ENCODE measurements at places on chromosomes 3 and 15. TPM values are rescaled to one million over a fixed set of nuclear protein-coding genes. Genes with fewer than 3 reads are reported as not detected.

DNA sequence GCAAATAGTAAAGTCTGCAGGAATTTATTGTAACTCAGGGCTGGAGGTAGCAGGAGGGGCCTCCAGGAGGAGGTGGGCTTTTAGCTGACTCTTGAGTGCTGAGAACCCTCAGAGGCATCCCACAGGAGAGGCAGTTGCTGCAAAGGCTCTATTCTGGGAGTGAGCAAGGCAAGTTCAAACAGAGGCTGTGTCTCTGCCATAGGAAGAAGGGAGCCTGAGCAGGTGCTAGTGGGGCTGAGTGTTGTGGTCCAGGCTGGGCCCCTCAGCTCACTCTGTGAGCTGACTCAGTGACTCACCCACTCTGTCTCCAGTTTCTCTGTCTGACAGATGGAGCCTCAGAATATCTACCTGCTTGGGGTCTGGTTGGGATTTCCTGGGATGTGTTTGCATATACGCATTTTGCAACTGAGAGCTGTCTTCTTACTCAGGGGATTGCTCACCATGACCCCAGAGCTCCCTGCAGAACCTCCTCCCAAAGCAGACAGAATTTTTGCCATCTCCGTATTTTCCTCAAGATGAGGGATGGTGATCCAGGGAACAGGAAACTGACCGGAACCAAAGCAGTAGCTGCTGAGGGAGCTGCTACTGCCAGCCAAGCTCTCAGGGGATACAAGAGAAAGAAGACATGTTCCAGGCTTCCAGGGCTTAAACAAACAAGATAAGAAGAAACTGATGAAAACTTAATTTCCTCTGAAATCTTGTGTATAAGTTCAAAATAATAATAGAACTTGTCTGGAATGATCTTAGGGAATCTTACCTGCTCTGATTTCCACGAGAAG lies 13.6 kb upstream of the NOX5 start:
- H3K4me3 ChIP-seq: no peak overlapping the region
- no peaks in the 10 kb centered on the region for H3K4me1 ChIP-seq
- H3K27ac ChIP-seq: no peak overlapping the region
- H3K36me3 ChIP-seq: no peaks in the 10 kb centered on the region
- H3K27me3 ChIP-seq: no peaks in the 10 kb centered on the region
- DNase-seq: no peak

DNA sequence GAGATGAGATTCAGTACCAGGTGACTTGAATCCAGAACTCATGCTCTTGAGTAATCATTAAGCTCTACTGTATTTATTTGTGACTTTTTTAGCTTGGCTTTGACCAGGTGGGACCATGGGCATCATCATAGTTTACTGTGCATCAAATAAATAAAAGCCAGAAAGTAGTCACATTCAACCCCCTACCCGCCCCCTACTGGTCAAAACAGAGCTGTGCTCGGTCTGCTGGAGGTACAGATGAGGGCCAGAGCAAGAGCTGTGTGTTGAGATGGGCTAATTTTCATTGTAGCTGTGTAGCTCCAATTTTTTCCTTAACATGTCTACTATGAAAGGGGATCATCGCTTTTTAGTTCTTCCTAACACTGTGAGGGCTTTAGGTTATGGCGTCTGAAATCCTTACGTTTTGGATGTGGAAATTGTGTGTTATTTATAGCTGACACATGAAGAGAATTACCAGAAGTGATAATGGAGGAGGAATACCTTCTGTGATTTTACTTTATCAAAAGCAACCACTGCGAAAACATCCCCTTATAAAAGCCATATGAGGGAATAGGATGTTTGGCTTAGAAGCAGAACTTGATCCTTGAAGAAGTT lies 375.1 kb downstream of the PTPRG start:
- no peak overlapping the region for H3K27ac ChIP-seq
- no peaks in the 10 kb centered on the region for H3K4me1 ChIP-seq
- H3K27me3 ChIP-seq: no peaks in the 10 kb centered on the region
- H3K4me3 ChIP-seq: no peak overlapping the region
- H3K36me3 ChIP-seq: no peaks in the 10 kb centered on the region
- no peak for DNase-seq

DNA sequence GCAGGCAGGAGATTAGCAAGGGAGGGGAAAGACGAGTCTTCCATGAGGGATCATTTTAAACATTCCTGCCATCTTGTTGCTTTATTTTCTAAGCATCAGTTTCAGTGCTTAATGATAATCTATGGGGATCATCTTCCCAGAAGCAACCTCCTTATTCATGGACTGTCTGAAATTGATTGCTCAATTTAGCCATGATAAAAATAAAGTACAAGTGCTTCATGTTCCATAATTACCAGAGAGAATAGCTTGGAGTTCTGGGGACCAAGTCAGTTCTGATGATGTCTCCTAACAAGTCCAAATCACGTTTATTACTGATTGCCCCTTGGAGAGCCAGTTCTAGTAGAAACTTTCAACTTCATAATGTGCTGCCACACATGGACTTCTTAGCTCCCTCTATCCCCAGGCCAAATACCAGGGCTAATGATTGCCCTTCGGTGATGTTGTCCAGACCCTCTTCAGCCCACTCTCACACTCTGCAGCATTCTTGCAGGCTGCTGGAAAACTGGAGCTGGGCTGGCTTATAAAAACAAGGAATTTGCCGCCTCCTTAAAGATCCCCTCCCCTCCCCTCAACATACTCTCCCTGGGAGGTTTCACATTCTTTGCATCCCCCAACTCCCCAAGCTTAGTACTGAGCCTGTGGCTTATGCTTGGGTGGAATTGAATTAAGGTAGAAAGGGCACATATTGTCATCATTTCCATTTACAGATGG lies 222.1 kb upstream of the ADAMTS9 start:
- no peaks in the 10 kb centered on the region for H3K4me1 ChIP-seq
- H3K27me3 ChIP-seq: no peaks in the 10 kb centered on the region
- no peak overlapping the region for H3K27ac ChIP-seq
- no peak for DNase-seq
- no peak overlapping the region for H3K4me3 ChIP-seq
- H3K36me3 ChIP-seq: no peaks in the 10 kb centered on the region

DNA sequence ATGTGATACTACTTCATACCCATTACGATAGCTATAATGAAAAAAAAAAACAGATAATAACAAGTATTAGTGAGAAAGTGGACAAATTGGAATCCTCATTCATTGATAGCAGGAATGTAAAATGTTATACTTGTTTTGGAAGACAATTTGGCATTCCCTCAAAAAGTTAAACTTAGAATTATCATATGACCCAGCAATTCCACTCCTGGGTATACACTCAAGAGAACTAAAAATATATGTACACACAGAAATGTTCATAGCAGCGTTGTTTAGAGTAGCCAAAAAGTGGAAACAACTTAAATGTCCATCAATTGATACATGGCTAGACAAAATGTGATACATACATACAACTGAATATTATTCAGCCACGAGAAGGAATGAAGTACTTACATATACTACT lies 69.9 kb downstream of the PRICKLE2 start:
- H3K36me3 ChIP-seq: no peaks in the 10 kb centered on the region
- H3K4me1 ChIP-seq: no peaks in the 10 kb centered on the region
- DNase-seq: no peak
- H3K4me3 ChIP-seq: no peak overlapping the region
- H3K27me3 ChIP-seq: no peaks in the 10 kb centered on the region

DNA sequence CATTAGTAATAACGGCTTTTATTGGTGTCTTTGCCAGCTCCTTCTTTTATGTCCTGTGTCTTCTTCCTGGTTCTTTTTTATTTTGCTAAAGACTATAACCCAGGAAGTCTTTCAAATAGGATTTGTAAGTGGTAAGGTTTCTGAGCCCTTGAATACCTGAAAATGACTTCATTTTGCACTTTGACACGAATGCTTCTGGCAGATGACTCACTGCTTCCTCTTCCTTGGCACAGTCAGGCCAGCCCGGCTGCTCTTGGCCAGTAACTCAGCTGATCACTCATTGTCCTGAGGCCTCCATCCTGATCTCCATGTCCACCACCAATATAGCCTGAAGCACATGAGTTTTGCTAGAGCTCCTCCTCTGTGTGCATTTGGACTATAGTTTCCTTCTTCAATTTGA lies 48.7 kb upstream of the NR2E3 start:
- no peak overlapping the region for H3K4me3 ChIP-seq
- H3K27me3 ChIP-seq: no peaks in the 10 kb centered on the region
- no peaks in the 10 kb centered on the region for H3K36me3 ChIP-seq
- no peak for DNase-seq
- no peak overlapping the region for H3K27ac ChIP-seq

GRCh38 chr3:55795746-55796145 lies 308.6 kb upstream of the WNT5A start:
- H3K27me3 ChIP-seq: no peaks in the 10 kb centered on the region
- H3K4me1 ChIP-seq: no peaks in the 10 kb centered on the region
- no peak overlapping the region for H3K27ac ChIP-seq
- H3K36me3 ChIP-seq: no peaks in the 10 kb centered on the region

DNA sequence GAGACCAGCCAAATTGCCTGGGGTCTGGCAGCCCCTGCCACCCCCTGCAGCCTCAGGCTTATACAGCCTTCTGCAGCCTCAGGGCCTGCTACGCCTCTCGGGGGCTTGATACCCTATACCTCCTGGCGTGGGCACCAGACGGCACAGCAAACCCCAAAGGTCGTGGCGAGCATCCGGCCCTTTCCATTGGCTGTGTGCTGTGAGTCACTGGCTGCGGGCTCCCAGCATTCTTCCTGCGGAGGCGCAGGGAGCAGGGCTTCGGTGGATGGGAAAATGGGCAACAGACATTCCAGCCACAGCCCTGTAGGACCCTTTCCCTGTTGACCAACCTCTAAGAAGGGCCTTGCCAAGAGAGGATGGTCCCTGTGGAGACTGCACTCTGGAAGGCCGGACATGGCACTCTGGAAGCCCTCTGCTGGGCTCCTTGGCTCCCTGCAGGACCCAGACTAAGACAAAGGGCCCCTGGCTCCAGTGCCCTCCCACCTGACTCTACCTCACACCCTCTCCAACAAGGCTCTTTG lies 59.6 kb downstream of the ITGA11 start:
- H3K4me1 ChIP-seq: no peaks in the 10 kb centered on the region
- no peak for DNase-seq
- H3K27ac ChIP-seq: no peak overlapping the region
- no peaks in the 10 kb centered on the region for H3K27me3 ChIP-seq

- no peaks in the 10 kb centered on the region for H3K27me3 ChIP-seq
- DNase-seq: peak; percentile 53
- peaks cover 24% of the 10 kb centered on the region for H3K4me1 ChIP-seq
- H3K4me3 ChIP-seq: no peak overlapping the region
- no peak overlapping the region for H3K27ac ChIP-seq
Observed at GRCh38 chr3:12984023-12984823, 89.0 kb downstream of the IQSEC1 start.

GRCh38 chr3:156670652-156671051 lies 3.7 kb upstream of the TIPARP start:
- no peaks in the 10 kb centered on the region for H3K27me3 ChIP-seq
- peaks cover 3% of the 10 kb centered on the region for H3K4me1 ChIP-seq
- H3K27ac ChIP-seq: no peak overlapping the region
- H3K36me3 ChIP-seq: no peaks in the 10 kb centered on the region

The CLDN1 gene
- 9.5 TPM for total RNA-seq

GRCh38 chr3:149442851-149443544 lies 31.5 kb upstream of the TM4SF4 start:
- no peak for DNase-seq
- no peaks in the 10 kb centered on the region for H3K36me3 ChIP-seq
- H3K27me3 ChIP-seq: no peaks in the 10 kb centered on the region
- no peak overlapping the region for H3K4me3 ChIP-seq

The LMLN gene
- 1.4 TPM for total RNA-seq
